AG10803 (cell line): ENCODE measurements at places on chromosomes 7 and 10.
A peak's percentile ranks its signal among the peaks of the same experiment; 100 is the strongest.

GRCh38 chr10:104036518-104037260, 49.0 kb downstream of the COL17A1 start:
- no peak for DNase-seq

- no peak for DNase-seq
Observed at GRCh38 chr10:124328477-124329220, 90.1 kb downstream of the OAT start.

- DNase-seq, result no peak
Observed at GRCh38 chr7:7159063-7159658, 23.2 kb upstream of the C1GALT1 start.

DNA sequence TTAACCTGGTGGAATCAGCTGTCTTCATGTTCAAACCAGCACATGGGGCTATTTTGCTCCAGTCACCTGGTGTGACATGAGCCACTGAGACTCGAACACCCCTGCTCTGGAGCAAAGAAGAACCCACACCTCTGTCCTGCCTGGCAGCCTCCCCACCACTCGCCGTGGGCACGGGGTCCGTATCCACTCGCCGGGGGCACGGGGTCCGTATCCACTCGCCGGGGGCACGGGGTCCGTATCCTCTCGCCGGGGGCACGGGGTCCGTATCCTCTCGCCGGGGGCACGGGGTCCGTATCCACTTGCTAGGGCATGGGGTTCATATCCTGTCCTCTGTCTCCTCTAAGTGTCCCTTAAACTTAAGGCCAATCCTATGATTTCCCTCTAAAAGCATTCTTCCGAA, 558.7 kb downstream of the PTPRN2 start:
- no peak for DNase-seq

DNA sequence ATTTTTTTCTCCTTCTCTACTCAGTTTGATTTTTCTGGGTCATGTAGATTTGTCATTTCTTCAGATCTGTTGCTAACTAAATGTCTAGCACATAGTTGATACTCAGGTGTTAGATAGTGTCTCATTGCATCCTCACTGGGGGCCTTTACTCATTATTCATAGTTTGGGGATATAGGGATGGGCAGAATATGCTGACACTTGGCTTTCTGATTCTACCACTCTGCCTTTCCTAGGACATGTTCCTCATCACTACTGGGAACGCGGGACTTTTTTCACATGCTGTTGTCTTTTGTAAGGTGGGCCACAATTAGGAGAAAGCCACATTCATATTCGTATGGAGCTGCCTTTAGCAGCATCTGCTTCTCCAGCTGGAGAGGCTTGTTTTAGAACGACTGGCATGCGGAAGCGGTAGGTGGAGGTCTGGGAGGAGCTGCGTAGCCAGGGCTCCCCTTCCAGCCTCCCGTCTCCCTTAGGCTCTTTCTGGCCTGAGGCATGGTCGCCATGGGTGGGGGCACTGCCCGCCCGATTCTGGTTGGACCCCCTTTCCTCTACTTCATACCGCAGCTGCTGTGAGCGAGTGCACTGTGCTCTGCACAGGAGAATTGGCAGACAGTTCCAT, 78.8 kb downstream of the SND1 start:
- no peak for DNase-seq

DNA sequence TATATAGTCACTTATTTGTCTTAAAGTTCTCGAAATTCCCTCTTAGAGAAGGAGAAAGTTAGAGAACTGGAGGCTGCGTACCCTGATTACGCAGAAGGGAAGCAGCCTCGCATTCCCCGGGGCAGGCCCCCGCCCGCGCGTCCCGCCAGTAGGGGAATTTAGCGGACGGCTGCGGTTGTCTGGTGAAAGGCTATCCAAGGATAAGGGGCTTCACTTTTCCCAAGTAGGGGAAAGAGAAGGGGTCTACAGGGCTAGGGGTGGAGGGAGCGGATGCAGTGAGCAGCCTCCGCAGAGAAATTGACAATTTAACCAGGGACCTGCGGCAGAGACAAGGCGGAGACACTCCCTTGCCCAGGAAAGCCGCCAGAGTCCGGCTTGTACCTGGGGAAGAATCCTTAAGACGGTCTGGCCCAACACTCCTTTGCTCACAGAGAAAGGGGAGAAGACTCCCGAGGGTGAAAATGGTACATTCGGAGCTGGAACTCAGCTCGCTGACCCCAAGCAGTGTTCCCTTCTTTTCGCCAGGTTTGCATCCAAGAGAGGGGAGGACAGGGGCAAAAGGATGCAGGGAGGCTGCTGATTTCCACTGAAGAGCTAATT, 994 bp upstream of the MAGI2 start:
- peak; percentile 48 for DNase-seq

DNA sequence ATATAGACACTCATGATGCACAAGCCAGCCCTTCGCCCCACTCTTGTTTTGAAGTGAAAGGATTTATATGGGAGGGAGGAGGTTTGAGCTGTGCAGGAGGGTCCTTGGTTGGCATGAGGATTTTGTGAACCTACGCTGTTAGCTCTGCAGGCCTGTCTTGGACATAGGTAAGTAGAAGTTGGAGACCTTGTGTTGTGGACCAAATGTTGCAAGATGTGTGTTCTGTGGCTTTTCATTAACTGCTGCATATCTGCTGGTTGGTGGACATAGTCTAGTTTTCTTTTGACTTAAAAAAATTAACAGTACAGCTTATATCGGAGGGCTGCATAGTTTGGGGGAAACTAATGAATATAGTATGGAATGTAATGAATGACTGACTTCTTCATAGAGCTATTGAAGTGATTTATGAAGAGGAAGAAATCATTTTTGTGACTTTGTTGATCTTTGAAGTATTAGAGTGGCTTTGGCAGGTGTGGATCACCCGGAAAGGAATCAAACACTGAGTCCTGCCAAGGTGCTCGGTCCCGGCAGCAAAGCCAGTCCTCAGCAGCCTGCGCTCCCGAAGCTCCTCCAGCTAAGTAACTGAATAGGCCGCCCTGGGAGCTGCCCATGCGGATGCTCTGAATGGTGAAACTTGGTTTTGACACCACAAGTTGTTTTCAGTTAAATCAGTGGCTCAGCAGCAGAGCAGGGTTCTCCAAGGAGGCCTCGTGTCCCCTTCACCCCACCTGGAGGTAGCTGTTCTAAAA, 3.2 kb downstream of the MGMT start:
- no peak for DNase-seq

DNA sequence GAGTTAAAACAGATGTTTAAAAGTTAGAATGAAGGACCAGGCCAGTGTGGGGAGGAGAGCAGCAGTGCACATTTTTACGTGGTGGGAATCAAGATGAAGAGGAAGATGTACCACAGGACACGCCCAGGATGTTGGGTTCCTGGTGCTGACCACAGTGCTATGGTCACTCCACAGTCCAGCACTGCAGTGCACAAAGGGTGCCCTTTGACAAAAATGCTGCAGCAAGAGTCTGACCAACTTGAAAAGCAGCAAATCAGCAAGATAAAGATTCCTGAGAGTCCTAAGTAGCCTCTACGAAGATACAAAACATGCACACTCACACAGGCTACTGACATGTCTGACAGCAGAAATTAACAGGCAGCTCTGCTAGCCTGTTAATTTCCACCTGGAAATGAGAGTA, 107.1 kb downstream of the PIP4K2A start:
- DNase-seq, result no peak
